Stimulated activated CD8-positive, alpha-beta memory T cell treated with anti-CD3 and anti-CD28 coated beads, Interleukin-15, amount 100 ng/mL, for 48 hours (primary cell): ENCODE measurements at places on chromosomes 7 and 10.

- DNase-seq: no peak
These were observed 2.9 kb downstream of the BLVRA start for GRCh38 chr7:43761382-43761781.

- no peak for DNase-seq
These were observed 11.8 kb upstream of the CELF2 start for GRCh38 chr10:11005725-11006427.

GRCh38 chr10:70132098-70133029, at the start of gene AIFM2:
Gene AIFM2, minus strand, starts transcription at chr10:70132825. Its CDS starts 8,741 bp downstream, at chr10:70124084.
- peak; percentile 26 for DNase-seq

DNA sequence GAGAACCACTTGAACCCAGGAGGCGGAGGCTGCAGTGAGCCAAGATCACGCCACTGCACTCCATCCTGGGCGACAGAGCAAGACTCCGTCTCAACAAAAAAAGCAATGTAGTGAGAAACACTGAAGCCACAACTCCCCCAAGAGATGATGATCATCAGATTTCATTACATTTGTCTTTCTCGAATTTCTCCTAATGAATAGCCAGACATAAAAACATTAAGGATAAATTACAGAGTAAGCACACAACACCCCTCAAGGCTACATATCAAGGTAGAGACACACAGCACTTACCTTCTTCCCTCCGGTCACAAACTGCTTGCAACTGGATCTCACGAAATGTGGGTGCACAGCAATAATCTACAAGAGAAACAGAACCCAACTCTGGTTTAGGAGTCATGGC, 91.5 kb downstream of the VPS41 start:
- no peak for DNase-seq

GRCh38 chr10:110208614-110209453, 1.4 kb downstream of the MXI1 start:
- no peak for DNase-seq

- DNase-seq: no peak
These were observed 486.1 kb upstream of the COBL start for GRCh38 chr7:51802718-51803117.

DNA sequence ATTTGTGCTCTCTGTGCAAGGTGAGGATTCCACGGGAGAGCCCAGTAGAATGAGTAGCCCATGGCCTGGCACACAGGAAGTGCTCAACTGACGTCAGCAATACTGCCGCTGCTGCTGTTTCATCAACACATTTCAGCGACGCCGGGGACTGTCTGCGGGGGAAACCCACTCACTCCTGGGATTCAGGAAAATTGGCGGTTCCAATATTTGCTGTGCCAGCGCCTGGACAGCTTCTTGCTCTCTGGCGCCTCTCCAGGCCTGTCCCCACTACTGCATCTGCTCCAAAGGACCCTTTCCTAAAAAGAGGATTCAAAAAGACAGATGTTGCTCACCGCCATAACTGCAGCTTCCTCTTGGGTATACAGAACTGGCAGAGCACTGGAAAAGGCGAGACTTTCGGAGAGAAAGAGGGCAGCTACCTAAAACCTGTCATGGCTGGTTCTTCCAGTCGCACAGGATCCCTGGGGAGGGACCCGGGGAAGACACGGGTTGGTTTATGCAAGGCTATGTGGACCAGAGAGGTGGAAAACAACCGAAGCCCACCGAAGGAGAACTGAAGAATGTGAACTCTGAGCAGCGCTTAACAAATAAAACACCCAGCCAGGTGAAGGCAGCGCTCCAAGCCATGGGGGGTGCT, 39.7 kb upstream of the ENO4 start:
- DNase-seq: no peak

GRCh38 chr10:89384474-89385340, 6.9 kb downstream of the IFIT1B start:
- DNase-seq: no peak

- no peak for DNase-seq
These were observed 213.4 kb upstream of the SHH start for GRCh38 chr7:156025675-156026074.

DNA sequence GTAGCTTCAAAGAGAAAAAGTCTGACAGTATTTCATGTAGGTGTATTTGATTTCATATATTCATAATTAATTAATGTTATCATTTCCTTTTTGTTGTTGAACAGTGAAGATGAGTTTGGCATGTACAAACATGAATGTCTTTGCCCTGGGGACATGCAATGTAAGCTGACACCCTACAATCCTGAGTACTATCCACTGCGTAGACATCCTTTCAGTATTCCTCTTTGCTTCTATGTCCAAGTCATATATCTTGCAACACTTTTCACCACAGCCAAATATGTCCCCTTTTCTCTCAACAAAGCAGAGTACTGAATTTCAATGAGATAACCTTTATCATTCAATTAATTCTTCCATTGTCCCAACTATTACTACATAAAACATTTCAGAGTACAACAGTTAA, 93.6 kb downstream of the GPR37 start:
- no peak for DNase-seq

GRCh38 chr10:15360566-15360965, 10.5 kb downstream of the FAM171A1 start:
- DNase-seq: no peak

- no peak for DNase-seq
These were observed 270.5 kb downstream of the FGFR2 start for GRCh38 chr10:121327727-121328126.

DNA sequence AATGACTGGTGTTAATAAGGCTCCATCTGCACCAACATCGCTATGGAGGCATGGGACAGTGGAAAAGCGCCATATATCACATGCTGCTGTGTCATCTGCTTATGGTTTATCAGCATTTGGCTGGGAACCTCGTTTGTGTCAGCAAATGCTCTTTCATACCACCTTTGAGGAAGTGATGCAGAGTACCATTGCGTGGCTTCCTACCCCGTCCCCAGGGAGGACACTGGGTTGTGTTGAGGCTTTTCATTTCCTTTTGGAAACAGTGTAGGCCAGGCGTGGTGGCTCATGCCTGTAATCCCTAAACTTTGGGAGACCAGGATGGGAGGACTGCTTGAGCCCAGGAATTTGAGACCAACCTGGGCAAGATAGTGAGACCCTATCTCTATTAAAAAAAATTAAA, 6.8 kb downstream of the TACR2 start:
- no peak for DNase-seq

- DNase-seq: no peak
These were observed 56.5 kb upstream of the EFCAB10 start for GRCh38 chr7:105637755-105638154.

GRCh38 chr7:18313965-18314364, 181.6 kb upstream of the HDAC9 start:
- DNase-seq: no peak

DNA sequence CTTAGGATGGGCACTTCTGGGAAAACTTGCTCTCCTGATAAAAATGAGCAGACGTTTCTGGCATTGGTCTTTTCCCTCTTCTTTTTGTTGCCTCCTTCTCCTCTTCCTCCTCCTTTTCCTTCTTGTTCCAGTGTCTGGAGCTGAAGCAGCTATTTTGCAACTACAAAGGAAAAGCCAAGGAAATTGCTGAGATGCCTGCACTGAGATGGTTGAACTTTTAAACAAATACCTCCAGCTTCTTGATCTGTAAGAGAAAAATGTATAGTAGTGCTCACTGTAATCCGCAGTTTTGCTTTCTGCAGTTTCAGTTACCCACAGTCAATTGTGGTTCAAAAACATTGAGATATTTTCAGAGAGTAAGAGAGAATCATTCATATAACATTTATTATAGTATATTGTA, 7.5 kb upstream of the SND1 start:
- no peak for DNase-seq

GRCh38 chr7:132501956-132502355, 74.3 kb downstream of the PLXNA4 start:
- no peak for DNase-seq

- DNase-seq: no peak
These were observed 123.3 kb downstream of the PRPF18 start for GRCh38 chr10:13709931-13710650.

DNA sequence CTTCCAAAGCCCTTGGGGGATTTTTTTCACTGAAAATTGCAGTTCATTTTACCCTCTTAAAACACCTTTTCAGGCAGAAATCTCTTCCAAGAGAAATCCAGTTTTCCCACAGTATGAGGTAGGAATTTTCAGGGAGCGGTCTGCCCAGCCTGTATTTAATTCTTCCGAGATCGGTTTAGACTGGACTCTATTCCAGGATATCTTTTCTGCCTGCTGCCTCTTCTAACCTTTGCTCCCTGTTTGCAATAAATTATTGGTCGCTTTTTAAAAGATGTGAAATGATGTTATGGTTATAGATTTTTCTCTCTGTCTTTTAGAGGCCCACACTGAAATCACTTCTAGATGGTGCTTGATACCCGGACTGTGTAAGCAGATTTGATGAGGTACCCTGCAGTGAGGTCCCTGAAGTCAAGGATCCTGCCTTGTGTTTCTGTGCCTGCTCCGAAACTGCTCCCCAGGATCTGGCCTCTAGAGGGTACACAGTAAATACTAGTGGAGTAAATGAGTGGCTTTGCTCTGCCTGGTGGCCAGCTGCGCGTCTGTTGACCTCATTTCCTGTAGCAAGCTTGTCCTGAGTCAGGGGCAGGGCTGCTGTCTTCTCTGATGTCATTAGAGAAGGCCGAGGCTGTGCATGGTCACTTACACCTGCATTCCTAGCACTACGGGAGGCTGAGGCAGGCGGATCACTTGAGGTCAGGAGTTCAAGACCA, 191.6 kb downstream of the FANK1 start:
- no peak for DNase-seq

DNA sequence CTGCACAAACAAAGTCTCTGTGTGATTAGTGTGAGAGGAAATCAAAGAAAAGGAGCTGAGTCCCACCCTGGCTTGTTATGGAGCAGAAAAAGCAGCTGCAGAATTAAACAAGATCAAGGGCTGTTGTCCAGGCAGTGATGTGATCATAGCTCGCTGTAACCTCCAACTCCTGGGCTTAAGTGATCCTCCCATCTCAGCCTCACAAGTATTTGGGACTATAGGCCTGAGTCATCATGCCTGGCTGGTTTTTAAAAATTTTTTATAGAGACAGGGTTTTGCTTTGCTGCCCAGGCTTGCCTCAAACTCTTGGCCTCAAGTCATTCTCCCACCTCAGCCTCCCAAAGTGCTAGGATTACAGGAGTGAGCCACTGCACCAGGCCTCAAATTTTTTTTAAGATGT, 88.9 kb downstream of the IPMK start:
- DNase-seq: no peak

DNA sequence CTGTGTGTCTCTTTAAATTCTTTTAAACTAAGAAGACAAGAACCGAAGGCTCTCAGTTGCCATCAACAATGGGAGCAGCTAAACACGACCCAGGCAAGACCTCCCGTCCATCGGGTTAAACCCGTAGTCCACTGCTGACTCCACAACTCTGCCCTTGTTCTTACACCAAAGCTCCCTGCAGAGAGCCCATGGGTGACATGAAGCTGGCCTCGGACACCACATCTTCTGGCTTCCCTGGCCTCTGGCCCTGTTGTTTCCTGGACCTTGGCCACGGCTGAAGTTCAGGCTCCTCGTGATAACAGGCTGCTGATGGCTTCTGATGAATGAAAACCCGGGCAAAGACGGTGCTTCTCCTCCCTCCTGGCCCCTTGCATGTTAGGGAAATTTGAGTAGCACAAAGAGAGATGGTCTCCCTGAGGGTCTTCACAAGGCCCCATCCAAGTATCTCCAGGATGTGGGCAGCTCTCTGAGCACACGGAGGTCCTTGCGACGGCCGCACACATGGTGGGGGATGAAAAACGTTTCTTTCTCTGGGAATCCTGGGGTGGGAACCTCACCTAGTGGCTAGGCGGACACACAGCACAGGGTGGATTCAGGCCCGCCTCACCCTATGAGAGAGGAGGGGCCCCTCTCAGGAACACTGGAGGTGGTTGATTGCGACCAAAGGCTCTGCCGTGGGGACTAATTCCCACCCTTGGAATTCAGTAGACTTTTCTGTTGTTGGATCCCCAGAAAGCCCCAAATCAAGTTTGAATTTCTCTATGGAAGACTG, 271.1 kb downstream of the ADARB2 start:
- DNase-seq: no peak

- DNase-seq: no peak
These were observed 161.8 kb downstream of the MGMT start for GRCh38 chr10:129628823-129629222.

- DNase-seq: no peak
These were observed 13.7 kb downstream of the MYL10 start for GRCh38 chr7:101615446-101615845.

DNA sequence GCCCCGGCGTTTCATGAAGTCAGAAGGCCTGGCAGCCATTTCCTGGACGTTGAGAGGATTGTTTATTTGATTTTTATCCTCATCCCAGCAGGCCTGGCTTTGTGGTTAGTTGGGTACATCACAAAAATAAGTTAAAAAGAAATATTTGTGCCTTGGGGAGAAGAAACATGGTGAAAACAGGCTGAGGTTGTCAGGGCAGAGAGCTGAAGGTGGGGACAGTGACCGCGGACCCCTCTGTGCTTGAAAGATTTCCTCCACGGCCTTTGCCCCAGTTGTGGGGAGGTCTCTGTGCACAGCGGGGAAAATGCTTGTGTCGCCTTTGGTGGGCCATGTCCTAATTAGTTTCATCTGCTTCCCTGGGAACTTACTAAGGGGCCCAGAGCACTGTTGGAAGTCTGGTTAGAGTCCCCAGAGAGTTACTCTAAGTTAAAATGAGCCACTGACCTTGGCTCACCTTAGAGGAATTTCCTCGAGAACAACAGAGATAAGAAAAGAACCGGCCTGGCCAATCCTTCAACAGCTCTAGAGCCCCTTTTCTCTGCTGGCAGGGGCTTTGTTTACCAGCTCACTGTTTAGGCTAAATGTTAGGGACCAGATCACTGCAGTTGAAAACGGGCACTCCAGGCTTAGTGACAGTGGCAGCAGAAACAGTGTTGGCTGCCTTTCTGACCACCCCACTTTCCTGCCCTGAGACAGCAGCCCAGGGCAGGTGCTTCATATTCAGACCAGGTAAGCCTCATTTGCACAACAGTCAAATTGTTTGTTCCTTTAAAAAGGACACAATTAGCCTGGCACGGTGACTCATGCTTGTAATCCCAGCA, 37.9 kb downstream of the CRCP start:
- DNase-seq: no peak
